ENCODE measurements at places on chromosomes 12 and 14.

DNA sequence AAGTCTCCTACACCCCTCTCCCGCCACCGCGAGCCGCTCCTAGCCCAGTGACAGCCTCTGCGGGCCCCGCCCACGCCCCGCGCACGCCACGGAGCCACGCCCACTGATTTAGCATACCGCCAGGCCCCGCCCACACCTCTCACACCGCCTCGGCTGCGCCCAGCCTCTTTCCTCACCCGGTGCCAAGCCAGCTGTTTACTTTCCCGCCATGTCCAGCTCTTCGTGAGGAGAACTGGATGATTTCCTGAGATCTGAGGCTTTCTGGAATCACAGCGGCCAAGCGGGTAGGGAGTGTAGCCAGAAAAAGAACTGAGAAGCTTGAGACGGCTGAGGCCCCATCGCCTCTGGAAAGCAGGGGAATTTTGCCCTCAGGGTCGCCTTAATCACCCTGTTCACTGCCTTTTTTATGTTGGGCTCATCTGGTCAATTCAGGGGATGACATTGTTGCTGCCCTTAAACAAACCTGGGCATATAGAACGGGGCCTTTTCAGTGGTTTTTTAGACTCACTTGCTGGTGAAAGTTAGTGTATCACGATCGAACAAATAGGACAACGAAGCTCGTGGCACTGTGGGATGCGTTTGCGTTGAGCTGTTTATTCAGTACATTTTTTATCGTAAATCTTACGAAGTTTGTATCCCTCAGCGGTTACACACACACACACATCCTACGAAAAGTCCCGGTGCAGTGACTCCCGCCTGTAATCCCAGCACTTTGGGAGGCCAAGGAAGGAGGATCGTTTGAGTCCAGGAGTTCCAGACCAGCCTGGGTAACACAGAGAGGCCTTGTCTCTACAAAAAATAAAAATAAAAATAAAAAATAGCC is at the start of gene RNF212B:
Gene RNF212B, plus strand, starts transcription at position 165 of the 823 bp plus-strand sequence. CDS start 2,410 bp downstream, outside the sequence.
- peak; percentile 71 for DNase-seq

DNA sequence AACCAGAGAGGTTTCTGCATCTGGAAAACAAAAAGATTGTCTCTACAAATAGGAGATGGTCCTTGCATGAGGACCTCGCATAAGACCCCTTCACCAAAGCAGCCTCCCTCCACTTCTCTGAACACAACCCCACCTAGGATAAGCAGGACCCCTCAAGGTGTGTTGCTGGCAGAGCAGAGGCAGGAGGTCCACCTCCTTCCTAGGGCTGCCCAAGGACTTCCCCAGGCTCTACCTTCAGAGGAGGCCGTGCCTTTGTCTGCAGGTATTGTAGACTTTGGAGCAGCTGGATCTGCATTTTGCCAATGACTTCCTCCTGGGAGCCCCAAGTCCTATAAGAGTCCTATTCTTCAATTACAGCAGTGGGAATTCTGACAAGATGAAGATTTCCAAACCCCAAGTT is 67.3 kb upstream of the TSPAN11 start:
- no peak for DNase-seq

DNA sequence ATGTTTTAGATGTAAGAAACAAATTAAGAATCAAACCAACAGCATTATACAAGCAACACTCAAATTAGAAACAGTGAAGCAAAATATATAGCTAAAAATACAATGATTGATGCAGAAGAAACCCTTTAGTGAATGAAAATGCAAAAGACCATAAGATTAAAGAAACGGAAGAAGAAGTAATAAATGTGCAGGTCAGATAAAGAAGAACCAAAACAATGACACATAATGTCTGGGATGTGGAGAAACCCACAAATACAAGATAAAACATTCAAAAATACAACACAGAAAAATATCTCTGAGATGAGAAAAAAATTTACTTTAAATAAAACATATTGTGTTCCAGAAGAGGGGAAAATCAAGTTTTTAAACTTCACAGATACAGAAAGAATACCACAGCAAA is 73.4 kb upstream of the AVPR1A start:
- DNase-seq, result peak; percentile 17

DNA sequence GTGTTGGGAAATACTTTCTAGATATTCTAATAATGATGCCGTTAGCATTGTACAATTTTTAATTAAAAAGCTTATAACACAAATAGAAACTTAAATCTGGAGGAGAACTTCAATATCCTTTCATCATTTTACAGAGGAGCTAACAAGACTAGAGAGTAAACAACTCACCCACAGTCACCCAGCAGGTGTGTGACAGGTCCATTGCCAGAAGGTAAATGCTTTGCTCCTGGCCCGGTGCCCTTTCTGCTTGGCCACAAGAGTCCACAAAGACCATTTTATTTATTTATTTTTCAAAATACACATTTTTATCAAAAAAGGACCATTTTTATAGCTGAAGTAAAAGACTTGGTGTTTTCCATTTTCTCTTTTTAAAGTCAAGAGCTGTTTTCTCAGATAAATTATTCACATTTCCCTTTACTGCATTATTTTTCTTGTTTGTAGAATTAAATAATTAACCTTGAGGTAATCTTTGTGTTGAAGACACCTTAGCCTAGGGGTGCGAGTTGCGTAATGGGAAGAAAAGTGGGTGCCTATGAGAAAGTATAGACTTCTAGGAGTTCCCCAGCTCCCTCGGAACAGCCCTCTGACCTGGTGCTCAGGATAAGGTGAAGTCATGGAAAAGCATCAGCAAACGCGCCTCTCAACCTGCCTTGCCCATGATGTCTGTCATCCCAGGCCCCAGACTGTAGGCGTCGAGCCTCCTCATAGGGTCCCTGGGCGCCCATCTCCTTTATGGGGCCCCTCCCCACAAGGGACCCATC is 26.3 kb upstream of the AMIGO2 start:
- no peak for DNase-seq

DNA sequence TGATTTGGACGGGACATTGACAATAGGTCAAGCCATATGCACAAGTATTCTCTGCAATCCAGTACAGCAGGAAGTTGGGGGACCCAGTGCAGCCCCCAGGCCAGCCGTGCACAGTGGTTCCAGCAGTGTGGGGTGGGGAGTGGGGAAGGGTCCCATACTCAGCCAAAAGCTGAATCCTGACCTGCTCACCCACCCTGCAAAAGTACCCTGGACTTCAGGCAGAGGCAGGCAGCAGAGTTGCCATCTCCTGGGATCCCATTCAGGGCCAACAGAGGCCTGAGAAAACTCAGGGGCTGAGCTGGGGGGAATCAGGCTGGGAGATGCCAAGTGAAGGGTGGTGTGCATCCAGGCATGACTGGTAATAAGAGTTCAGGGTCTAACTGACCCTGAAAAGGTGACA is 83.9 kb downstream of the ALG10 start:
- DNase-seq, result no peak

DNA sequence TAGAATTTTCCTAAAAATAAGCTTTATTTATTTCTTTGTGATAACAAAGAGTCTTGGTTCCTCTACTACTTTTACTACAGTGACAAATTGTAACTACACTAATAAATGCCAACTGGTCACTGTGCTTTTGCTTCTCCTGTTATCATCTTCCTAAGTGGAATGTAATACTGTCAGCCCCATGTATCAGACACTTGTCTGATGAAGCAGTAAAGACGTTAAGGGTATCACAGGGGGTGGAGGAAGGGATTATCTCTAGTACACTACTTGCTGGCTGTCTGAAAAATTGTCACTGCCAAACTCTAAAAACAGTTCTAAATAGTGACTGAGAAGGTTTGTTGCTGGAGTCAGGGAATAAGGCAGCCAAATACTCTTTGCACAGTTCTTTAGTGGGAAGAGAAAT is 11.3 kb downstream of the ASB8 start:
- DNase-seq, result no peak

- no peak for DNase-seq
Measured at GRCh38 chr12:92621833-92622232, 81.0 kb upstream of the PLEKHG7 start.

DNA sequence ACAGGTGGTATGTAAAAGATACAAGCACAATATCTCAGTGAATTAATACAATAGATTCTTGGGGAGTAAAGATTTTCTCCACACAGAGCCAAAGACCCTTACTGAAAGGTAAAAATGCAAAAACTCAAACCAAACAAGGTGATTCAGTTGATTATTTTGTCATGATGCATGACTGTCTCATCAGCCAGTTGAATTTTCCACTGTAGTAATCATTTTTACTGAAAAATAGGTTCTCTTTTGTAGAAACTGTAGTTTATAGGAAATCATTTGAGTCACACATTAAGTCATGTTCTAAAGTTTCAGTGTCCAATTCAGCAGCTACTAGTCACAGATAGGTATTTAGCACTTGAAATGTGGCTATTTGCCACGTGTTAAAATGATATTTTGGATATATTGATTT is 53.6 kb downstream of the PPFIA2 start:
- DNase-seq, result no peak

- no peak for DNase-seq
Measured at GRCh38 chr12:54497883-54498282, 331 bp downstream of the NCKAP1L start.

GRCh38 chr14:84927096-84927827 is 602.7 kb upstream of the FLRT2 start:
- DNase-seq, result no peak

- no peak for DNase-seq
Measured at GRCh38 chr14:91464615-91465205, 45.4 kb downstream of the PPP4R3A start.

GRCh38 chr14:24274101-24274543 is 2.7 kb upstream of the RABGGTA start:
- peak; percentile 87 for DNase-seq

- DNase-seq, result no peak
Measured at GRCh38 chr12:108373111-108373510, 34.0 kb upstream of the CMKLR1 start.

- no peak for DNase-seq
Measured at GRCh38 chr14:32567543-32568384, 238.7 kb downstream of the AKAP6 start.

DNA sequence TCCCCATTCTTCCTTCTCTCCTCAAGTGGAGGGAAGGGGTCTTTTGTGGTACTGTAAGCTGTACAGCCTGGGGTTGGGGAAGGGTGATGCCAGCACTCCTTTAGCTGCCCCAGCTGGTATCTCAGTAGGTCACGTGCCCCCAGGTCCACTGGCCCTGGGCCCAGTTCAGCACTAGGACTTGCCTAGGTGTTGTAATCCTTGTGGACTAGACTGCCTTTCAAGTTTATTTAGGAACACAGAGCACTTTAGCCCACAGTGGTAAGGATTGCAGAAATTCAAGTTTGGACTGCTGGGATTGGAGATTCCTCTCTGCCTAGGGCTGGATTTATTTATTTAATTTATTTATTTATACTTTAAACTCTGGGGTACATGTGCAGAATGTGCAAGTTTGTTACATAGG is 569.6 kb downstream of the AACS start:
- no peak for DNase-seq

DNA sequence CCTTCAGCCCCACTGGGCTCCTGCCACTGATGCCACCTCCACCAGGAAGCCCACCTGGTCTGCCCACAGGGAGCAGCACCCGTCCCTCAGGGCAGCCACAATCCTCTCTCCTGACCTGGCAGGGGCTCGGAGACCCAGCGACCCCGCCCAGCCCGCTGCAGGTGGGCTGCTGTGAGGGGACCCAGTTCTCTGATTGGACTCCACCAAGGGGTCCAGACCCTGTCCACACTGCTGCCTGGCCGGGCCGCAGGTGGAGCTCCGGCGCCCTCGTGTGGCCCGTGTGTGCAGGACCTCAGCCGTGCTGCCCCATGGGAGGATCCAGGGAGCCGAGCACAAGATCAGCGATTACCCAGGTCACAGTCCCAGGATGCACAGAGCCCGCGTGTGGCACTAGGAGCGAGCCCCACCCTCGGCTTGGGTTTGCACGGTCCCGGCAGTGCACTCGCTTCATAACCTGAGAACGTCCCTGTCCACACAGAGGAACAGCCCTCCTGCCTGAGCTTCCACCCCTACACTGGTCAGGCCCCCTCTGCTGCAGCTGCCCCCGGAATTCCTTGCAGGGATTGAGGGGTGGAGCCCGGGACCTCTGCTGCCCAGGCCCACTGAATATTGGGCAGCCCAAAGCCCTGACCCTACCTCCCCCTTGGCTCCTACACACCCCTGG is 35.4 kb upstream of the TMEM179 start:
- DNase-seq, result peak; percentile 46

GRCh38 chr14:21543963-21544362 is 17.8 kb upstream of the SALL2 start:
- DNase-seq, result no peak

GRCh38 chr14:102043251-102044025 is 43.4 kb downstream of the HSP90AA1 start:
- DNase-seq, result no peak

GRCh38 chr14:101458741-101459550 is 102.3 kb upstream of the DIO3 start:
- DNase-seq, result no peak

DNA sequence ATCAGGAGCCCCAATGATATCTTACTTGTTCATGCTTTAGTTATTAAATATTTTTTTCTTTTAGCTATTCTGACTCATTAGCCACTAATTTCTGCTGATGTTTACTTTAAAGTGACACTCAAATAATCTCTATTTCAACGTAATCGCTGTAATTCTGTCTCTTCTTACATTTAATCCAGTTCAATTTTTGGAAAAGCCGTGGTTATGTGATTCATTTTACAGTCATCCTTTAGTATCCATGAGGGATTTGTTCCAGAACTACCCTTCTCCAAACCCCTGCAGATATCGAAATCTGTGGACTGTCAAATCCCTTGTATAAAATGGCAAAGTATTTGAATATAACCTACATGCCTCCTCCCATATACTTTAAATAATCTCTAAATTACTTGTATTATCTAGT is 1103.4 kb downstream of the LRFN5 start:
- DNase-seq, result no peak

DNA sequence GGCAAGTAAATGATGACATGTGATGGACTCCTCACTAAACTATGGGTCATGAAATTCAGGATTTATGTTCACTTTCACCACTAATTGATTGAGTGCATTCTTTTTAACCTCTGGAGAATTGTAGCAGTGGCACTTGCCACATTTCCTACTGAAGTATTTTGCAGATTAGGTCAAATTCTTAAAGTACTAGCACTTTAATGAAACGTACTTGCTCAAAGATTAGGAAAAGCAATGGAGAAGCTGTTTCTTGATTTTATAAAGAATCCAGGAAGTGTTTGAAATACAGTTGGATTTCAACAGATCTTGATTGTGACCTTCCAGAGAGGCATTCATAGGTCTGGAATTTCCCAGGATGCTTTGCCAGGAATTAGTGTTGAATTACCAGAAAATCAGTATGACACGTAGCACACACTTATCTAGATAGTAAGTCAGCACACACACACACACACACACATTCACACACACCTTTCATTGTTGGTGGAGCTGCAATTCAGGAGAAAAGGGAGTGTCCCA is 162.6 kb downstream of the MYRFL start:
- no peak for DNase-seq
